ENCODE measurements at places on chromosomes 6 and 20. TPM values are rescaled to one million over a fixed set of nuclear protein-coding genes. Genes with fewer than 3 reads are reported as not detected.

SEMG1 gene
- total RNA-seq, result not detected

GINM1 gene
- total RNA-seq, result 25.9 TPM

CALHM6 gene
- 0.75 TPM for total RNA-seq

CALHM4 gene
- not detected for total RNA-seq

PAK5 gene
- total RNA-seq, result 12.2 TPM

ROMO1 gene
- 140 TPM for total RNA-seq

TFAP2B gene
- 1.8 TPM for total RNA-seq

RIMS1 gene
- 5.5 TPM for total RNA-seq

TNFAIP3 gene
- total RNA-seq, result 5.1 TPM

IP6K3 gene
- 0.14 TPM for total RNA-seq

MOCS1 gene
- 17.5 TPM for total RNA-seq

HLA-DPA1 gene
- total RNA-seq, result 1.8 TPM

PSMB1 gene
- 154 TPM for total RNA-seq

EHMT2 gene
- total RNA-seq, result 175 TPM

ITPA gene
- total RNA-seq, result 67.8 TPM

HTR1B gene
- total RNA-seq, result 8.9 TPM

AGPAT4 gene
- total RNA-seq, result 44.2 TPM

GPR31 gene
- total RNA-seq, result not detected

FOXS1 gene
- total RNA-seq, result not detected

IRF4 gene
- not detected for total RNA-seq

SLC22A1 gene
- 3.0 TPM for total RNA-seq

EYS gene
- 0.46 TPM for total RNA-seq

PEX3 gene
- 18.3 TPM for total RNA-seq

ATRN gene
- 54.5 TPM for total RNA-seq

FAM209A gene
- 0.69 TPM for total RNA-seq

CUL7 gene
- 58.9 TPM for total RNA-seq

CCDC167 gene
- total RNA-seq, result 44.1 TPM

TNFRSF21 gene
- total RNA-seq, result 49.7 TPM

COL10A1 gene
- not detected for total RNA-seq

L3MBTL3 gene
- total RNA-seq, result 30.3 TPM

TRMT11 gene
- total RNA-seq, result 32.9 TPM

POFUT1 gene
- total RNA-seq, result 48.7 TPM

ARG1 gene
- total RNA-seq, result not detected

RIPPLY2 gene
- not detected for total RNA-seq

TRIM15 gene
- not detected for total RNA-seq

CNR1 gene
- total RNA-seq, result 26.2 TPM

PCMT1 gene
- 63.5 TPM for total RNA-seq

COL9A1 gene
- total RNA-seq, result 5.5 TPM

BCAS4 gene
- total RNA-seq, result 8.5 TPM

BPI gene
- not detected for total RNA-seq

GRM1 gene
- 0.41 TPM for total RNA-seq

ABHD12 gene
- total RNA-seq, result 51.3 TPM

PPP1R14C gene
- 1.2 TPM for total RNA-seq

ADGRF1 gene
- total RNA-seq, result 0.12 TPM

POPDC3 gene
- 1.3 TPM for total RNA-seq

CCN5 gene
- not detected for total RNA-seq

SYCP2L gene
- 11.8 TPM for total RNA-seq

YTHDF1 gene
- total RNA-seq, result 53.8 TPM

PSMF1 gene
- 92.5 TPM for total RNA-seq

TMX4 gene
- 17.8 TPM for total RNA-seq

PRSS16 gene
- total RNA-seq, result 29.8 TPM

ADGRG6 gene
- 139 TPM for total RNA-seq
